ENCODE measurements at places on chromosomes 5 and 9.

- DNase-seq: no peak
Measured at GRCh38 chr5:74085782-74086181, 459.8 kb downstream of the ARHGEF28 start.

DNA sequence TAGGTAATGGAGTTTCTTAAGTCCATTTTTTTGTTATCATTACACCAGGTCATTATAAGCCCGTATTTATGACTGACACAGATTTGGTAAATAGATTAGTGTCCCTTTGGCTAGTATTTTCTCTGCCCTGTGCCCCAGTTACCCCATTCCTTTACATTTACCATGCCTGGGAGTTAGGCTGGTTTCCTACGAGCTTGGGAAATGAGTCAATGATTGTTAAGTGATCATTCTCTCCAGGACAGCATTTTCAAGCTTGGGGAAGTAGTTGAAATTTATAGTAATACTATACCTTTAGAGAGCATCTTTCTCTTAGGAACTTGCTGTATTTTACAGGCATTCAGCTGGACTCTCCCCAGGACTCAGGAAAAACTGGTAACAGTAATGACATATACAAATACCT, 573.1 kb downstream of the TLE4 start:
- no peak for DNase-seq

GRCh38 chr5:9468060-9468388, 77.9 kb downstream of the SEMA5A start:
- DNase-seq: peak; percentile 20

DNA sequence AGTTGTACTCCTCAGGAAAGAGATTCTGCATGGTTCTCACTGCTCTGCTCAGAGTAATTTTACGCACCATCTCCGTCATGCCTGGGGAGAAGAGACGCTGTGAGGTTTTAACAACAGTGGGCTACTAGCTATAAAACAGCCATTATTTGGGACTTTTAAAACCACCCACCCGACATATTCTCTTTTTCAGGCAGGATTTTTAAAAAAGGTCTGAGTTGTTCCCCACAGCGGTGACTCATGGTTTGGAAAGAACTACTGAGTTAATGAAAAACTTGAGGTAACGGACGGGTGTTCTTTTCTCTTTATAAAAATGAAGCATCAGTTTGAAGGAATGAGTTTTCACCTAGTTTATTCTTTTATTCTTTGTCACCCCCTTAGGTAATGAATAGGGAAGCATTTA, 61.3 kb downstream of the TTLL11 start:
- no peak for DNase-seq

DNA sequence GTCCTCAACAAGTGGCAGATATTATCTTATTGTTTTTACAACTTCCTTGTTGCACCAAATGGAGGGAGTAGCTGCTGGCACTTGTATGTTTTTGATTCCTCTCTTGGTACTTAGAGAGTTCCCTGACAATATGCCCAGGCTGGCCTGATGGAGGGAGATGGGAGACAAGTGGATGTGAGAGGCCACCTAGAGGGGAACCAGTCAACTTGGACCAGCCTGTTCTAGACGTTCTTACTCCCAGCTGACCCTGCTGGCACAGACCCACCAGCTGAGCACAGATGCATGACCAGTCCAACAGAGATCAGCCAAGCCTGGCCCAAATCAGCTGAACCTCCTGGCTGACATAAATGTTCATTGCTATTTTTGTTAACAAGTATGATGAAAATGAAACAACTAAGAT, 60.9 kb upstream of the GDNF start:
- DNase-seq: peak; percentile 61

DNA sequence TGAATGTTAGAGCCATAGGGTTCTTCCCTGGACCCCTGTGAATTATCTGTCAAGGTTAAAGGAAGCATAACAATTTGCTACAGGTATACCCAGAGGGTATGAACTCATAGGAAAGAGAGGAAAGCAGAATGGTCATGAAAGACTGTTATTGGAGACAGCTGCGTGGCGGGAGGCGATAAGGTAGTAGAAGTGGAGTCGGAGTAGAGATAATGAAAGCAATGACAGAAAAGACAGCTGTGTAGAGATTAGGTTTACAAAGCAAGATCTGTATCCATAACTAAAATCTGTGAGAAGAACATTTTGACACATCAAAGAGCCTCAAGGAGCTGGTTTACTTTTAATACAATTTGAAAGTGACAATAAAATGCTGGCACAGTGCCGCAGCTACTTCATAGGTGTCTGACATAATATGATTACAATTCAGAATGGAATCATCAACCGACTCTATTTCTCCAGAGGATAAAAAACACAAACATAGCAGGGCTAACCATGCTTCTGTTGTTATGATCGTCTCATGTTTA, 603.9 kb downstream of the CDH12 start:
- DNase-seq: no peak

DNA sequence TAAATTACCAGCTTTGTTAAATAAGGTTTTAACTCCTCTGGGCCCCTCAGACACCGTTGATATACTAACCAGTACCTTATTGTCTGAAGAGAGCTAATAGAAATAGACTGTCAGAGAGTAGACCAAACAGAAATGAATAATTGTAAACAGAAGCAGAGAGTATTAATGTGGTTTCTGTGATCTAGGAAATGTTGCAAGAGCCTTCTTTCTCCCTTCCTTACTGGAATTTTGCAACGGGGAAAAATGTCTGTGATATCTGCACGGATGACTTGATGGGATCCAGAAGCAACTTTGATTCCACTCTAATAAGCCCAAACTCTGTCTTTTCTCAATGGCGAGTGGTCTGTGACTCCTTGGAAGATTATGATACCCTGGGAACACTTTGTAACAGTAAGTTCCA, 5.1 kb downstream of the TYRP1 start:
- DNase-seq: no peak

DNA sequence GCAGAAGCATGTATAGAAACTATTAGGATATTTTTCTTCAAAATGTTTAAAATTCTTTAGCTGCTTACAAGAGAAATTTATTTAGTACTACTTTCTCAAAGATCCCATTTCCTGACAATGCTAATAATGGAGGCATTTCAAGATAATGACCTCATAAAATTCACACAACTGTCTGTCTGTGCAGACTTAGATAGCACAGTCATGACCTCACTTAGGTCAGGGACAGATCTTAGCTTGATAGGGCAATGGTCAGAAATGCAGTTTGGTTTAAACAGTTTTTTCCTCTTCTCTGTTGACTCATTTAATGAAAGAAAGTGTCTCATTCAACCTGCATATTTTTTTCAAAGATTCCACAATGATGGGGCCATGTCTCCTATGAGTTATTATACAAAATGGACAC, 128.4 kb downstream of the GRIA1 start:
- DNase-seq: no peak

GRCh38 chr5:96431376-96432187, 1.5 kb downstream of the PCSK1 start:
- no peak for DNase-seq

DNA sequence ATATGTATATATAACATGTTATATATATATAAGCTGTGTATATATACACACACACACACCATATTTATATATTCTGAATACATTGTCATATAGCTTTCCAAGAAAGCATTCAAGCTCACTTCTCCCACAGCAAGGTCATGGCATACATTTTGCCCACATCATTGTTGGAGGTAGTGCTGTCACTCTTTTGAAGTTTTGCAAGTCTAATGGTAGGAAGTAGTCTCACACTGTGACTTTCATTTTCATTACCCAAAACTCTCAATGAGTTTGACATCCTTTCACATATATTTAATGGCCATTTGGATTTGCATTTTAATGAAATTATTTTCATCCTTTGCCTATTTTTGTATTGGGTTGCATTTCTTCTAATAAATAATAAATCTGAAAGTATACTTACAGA, 59.8 kb upstream of the COX7C start:
- DNase-seq: no peak

DNA sequence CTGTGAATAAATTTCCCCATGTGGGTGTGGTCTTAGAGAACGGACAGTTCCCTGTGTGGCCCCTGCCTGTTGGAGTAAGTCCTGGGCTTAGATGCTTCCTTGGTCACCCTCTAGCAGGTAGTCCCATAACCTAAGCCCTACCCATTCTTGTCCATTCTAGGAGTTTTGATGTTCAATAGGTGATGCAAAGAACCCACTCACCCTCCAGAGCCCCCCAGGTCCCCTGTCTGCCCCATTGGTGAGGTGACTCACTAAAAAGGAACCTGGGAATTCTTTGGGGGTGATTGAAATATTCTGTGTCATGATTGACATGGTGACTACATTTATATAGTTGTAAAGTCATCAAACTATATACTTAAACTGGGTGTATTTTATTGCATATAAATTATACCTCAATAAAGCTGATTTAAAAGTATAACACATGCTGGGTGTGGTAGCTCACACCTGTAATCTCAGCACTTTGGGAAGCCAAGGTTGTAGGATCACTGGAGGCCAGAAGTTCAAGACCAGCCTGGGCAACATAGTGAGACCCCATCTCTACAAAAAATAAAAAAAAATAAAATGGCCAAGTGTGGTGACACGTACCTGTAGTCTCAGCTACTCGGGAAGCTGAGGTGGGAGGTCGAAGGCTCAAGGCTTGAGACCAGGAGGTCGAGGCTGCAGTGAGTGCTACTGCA, 20.8 kb upstream of the GTF3C5 start:
- DNase-seq: no peak

GRCh38 chr9:112180387-112180881, 5.3 kb upstream of the SUSD1 start:
- no peak for DNase-seq

DNA sequence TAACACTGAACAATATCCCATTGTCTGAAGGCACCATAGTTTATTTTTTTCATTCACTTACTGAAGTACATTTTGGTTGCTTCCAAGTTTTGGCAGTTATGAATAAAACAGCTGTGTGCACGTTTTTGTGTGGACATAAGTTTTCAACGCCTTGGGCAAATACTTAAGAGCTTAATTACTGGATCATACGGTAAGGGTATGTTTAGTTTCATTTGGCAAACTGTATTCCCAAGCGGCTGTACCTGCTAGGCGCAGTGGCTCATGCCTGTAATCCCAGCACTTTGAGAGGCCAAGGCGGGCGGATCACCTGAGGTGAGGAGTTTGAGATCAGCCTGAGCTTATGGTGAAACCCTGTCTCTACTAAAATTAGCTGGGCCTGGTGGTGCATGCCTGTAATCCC, 63.7 kb upstream of the FAM120A start:
- DNase-seq: no peak

DNA sequence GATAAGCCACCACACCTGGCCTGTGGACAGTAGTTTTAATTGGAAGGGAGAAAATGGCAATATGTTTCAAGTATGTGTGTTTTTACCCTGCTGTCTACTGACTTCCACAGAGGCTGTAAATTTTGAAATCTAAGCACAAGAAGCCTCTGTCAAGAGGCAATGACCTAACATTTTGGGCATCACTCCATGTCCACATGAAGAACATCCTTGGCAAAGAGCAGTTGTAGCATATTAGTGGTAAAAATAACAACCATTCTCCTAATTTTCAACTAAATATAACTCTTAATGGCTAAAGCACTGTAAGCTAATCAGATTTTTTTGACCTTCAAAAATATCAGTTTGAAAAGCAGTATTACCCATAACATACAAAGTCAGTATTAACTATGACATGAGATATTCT, 100.3 kb upstream of the APC start:
- peak; percentile 67 for DNase-seq

- no peak for DNase-seq
Measured at GRCh38 chr9:72596451-72597180, 75.2 kb downstream of the TMC1 start.

GRCh38 chr5:609506-609905, 2.6 kb upstream of the CEP72 start:
- DNase-seq: no peak

- peak; percentile 78 for DNase-seq
Measured at GRCh38 chr5:42992088-42992879, 47.8 kb downstream of the ANXA2R start.

- no peak for DNase-seq
Measured at GRCh38 chr5:89191374-89191773, 308.4 kb upstream of the MEF2C start.

- DNase-seq: no peak
Measured at GRCh38 chr9:28929433-28929832, 1356.2 kb upstream of the C9orf72 start.

GRCh38 chr5:542319-543311, 18.4 kb upstream of the SLC9A3 start:
- DNase-seq: no peak

DNA sequence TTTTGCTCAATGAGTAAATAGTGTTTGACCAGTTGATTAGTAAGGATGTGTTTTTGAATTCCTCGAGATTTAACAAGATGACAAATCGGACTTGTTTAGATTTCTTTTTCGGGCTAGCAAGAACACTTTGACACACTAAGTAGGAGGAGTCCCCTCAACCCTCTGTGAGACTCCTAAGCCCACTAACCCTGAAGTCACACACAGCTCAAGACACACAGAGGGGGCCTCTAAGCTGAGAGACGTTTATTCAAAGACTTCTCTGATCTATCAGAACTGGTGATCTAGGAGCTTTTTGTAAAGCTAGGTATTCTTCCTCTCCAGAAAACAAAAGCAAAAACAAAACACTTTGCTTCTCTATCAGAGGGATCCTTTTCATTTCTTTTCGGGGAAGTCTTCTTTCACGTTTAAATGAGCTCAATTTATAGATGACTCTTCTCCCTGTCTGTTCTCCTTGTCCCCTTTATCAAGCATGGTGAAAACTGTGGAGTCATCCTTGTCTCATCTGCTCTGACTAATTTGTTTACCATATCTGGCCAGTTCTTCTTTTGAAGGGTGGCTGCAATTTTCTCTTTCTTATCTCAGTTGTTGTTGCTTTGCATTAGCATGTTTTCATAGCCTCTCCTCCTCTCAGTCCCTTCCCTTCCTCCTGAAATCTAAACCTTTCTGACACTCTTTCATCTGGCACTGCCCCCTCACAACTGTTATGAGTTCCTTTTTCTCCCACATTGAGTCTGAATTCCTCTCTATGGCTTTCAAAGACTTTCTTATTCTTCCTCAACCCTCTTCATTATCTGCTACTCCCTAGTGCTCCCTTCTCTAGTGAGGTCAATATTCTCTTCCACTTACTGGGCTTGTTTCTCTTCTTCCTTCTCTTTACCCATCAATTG, 68.5 kb upstream of the RAI14 start:
- no peak for DNase-seq

DNA sequence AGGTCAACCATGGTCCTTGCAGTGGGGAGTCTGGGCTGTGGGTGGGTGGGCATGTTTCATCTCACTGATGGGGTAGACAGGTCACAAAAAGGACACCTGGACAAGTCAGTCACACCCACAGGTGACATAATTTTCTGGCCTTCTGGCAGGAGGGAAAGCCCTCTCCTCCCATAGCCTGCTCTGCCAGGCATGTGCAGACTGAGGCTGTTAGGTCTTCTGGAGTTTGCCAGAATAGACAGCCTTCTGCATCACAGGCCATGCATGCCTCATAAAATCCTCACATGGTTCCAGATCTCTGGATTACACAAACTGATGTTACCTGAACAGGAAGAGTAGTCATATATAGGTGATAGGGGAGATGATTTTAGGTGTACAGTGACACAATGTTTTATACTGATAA, 49.1 kb downstream of the ARHGAP26 start:
- no peak for DNase-seq

GRCh38 chr9:130242270-130243014, 23.1 kb upstream of the HMCN2 start:
- DNase-seq: no peak

- no peak for DNase-seq
Measured at GRCh38 chr5:163362840-163363371, 74.5 kb upstream of the CCNG1 start.

GRCh38 chr5:144084971-144085370, 85.5 kb downstream of the YIPF5 start:
- no peak for DNase-seq
